Activated T-cell treated with anti-CD3 and anti-CD28 coated beads, Interleukin-2, amount 50 U/mL, for 4 hours (primary cell): ENCODE measurements at places on chromosomes 6 and 20. TPM values are rescaled to one million over a fixed set of nuclear protein-coding genes. Genes with fewer than 3 reads are reported as not detected.
A peak's percentile ranks its signal among the peaks of the same experiment; 100 is the strongest.

DNA sequence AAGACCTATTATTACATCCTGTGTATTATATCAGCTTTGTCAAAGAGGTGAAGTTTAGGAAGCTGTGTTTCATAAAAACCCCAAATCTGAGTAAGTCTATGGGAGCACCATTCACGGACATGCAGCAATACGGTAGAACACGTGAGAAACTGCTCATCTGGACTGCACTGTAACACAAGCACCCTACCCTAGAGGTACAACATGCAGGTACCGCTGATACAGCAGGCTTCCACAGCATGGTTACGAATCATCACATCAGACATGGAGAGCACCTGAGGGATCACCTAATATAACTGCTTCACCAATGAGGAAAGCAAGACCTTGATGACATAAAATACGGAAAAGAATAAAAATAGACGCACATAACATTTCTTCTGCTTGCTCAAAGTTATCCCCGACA, 96.7 kb downstream of the GMDS start:
- no peak for DNase-seq

- no peak for DNase-seq
These were observed 123.2 kb downstream of the DLL1 start for GRCh38 chr6:170167657-170168159.

DNA sequence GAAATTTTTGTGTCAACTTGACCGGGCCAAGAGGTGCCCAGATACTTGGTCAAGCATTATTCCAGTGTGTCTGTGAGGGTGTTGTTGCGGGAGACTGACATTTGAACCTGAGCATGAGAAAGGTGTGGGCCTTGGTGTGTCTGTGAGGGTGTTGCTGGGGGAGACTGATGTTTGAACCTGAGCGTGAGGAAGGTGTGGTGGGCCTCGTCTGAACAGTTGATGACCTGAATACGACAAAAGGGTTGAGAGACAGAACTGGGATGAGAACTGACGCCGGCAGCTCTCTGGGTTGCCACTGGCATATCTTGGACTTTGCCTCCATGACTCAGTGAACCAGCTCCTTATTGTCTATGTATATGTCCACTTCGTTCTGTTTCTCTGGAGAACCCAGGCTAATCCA, 240.5 kb downstream of the ERMARD start:
- no peak for DNase-seq

DNA sequence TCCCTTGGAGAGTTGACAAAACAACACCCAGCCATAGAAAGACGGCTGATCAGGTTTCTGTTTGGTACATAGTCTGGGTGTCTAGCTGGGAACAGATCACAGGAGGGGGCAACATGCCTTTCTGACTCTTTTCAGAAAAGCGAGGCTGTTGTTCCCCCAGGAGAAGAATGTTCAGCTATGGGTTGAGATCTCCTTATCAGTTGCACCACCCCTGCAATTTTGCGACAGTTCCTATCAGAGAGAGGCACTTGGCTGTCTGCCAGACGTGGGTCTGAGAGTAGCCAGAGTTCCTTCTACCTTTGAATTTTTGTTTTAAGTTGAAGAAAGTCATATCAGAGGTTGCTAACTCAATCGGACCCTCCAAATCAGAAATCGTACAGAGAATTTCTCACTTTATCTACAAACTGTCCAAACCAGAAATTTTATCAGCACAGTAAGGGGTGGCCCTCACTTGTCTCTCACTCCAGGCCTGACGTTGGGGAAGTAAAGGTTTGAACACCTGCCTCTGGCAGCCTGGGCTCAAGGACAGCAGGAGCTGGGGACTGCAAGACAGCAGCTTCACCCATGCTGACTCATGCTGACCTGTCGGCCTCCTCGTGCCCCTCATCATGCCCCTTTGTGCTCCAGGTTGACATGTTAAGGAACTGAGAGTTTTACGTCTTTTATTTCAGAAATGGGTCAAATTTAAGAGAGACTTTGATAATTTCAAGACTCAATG, 42.3 kb downstream of the TMC2 start:
- no peak for DNase-seq

Gene MICB
- 12.5 TPM for total RNA-seq

- DNase-seq, result no peak
These were observed 90.5 kb downstream of the MYB start for GRCh38 chr6:135271626-135272025.

DNA sequence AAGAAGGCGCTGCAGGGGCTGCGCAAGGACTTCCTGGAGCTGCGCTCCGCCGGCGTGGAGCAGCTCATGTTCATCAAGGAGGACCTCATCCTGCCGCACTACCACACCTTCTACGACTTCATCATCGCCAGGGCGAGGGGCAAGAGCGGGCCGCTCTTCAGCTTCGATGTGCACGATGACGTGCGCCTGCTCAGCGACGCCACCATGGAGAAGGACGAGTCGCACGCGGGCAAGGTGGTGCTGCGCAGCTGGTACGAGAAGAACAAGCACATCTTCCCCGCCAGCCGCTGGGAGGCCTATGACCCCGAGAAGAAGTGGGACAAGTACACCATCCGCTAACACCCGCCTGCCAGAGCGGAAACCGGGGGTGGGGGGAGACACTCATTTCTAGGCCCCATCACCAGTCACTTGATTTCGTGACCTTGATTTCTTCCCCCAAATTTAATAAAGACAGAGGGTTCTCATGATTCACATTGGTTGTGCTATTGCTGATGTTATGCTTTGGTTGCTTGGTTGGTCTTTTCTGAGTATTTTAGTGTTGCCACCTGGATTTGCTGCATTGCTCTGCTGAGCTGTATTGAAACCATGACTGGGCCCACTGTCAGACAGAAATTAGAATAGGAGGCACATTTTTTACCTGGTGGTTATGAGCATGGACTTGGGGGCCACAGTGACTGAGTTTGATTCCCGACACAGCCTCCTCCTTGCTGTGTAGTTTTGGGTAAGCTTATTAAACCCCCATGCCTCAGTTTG, 1.5 kb downstream of the FAM50B start:
- DNase-seq, result peak; percentile 21
